Calu3 (cell line): ENCODE measurements at places on chromosomes 1 and 21.
A peak's percentile ranks its signal among the peaks of the same experiment; 100 is the strongest.

- no peak for DNase-seq
Measured at GRCh38 chr1:220514256-220514655, 13.7 kb upstream of the MARK1 start.

GRCh38 chr21:26844258-26845065, 747 bp downstream of the ADAMTS1 start:
- peak; percentile 42 for DNase-seq

- DNase-seq = no peak
Measured at GRCh38 chr1:18448889-18449288, 31.8 kb upstream of the KLHDC7A start.

- DNase-seq = no peak
Measured at GRCh38 chr1:33462405-33463164, 9.9 kb upstream of the ZSCAN20 start.

DNA sequence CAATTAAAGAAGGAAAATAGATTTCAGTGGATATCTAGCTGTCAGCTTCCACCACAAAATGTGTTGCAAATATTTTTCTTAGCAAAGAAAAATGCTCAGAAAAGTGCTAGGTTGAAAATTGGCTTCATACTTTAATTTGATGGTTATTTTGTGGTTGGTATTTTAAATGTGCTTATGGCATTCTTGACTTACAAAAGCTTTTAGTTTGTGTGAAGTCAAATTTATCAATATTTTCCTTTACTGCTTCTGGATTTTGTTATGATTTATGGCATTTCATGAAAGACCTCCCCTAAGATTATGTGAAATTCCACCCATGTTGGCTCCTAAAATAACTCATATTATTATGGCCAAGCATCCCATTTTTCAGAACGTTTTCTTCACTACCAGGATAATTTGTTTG, 51.5 kb downstream of the PSMG1 start:
- no peak for DNase-seq

DNA sequence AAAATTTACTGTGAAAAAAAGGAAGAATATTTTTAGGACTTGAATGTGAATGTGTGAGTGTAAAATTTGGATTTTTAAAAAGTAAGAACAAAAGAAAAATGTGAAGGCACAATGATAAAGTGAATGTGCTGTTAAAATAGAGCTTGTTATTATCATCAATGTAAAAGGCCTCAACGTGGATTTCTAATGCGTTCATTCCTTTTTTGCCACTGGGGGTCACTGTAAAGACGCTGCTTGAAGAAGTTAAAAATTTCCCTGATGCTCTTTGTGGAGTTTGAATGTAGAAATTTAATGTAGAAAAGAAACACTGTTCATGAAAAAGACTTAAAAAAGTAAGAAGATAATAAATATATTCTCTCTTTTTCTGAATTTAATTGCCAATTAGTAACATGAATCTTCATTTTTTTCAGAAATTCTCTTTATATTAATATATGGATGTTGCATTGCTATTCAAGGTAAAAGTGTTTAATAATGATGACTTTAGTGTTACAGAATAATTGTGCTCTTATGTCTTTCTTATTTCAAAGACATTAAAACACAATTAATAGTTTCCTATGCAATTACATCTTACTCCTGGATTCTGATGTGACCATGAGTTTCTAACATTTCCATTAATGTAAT, 161.5 kb downstream of the DNM3 start:
- peak; percentile 60 for DNase-seq

GRCh38 chr1:180173451-180173850, 18.8 kb downstream of the QSOX1 start:
- DNase-seq = no peak

DNA sequence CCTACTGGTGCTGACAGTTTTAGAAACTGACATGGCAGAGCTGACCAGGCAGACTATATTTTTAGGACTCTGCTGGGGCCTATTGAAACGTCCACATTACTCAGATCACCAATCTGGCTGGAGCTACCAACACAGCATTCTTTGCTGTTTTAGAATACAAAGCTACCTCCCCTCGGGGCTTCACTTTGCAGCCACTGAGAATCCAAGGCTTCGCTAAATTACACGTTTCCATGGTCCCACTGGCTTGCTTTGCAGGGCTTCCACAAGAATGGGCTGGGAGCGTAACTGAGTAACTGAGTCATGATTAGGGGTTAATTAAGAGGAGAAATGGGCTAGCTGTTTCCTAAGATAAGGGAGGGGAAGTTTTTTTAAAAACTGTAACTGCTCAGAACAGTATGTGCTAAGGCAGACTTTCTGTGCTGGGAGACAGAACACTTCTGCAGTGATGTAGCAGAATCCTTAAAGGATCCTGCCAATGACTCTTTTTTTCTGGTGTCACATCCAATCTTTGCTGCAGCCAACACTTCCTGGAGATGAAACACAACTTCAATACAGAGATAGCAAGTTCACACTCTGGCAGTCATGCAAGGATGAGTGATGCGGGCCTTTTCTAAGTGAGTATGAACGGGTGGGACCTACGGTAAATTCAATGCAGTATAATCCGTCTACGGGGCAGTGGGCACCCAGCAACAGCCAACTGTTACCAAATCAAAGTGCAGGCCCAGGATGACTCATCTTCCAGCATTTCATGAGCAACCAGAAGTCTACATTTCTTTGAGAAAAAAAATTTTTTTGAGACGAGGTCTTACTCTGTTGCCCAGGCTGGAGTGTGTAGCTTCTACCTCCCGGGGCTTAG, 21.5 kb downstream of the NDUFS5 start:
- no peak for DNase-seq

- no peak for DNase-seq
Measured at GRCh38 chr1:214326406-214326805, 45.4 kb downstream of the SMYD2 start.

DNA sequence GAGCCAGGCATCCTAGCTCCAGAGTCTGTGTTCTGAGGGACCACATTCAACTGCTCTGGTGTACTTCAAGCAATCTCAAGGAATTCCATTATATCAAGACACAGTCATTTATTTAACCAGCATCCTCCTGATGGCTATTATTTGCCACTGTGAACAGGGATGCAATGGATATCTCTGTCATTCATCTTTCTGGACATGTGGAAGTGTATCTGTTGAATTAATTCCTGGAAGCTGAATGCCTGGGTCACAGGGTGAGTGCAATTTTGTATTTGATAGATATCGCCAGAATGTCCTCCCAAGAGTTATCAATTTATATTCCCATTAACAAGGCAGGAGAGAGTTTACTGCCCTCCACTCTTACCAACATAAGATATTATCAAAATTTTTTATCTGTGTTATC, 24.7 kb upstream of the LRP8 start:
- no peak for DNase-seq

- no peak for DNase-seq
Measured at GRCh38 chr1:10421637-10422036, 8.6 kb upstream of the CENPS start.

GRCh38 chr1:223878598-223879325, 33.0 kb upstream of the TP53BP2 start:
- no peak for DNase-seq

DNA sequence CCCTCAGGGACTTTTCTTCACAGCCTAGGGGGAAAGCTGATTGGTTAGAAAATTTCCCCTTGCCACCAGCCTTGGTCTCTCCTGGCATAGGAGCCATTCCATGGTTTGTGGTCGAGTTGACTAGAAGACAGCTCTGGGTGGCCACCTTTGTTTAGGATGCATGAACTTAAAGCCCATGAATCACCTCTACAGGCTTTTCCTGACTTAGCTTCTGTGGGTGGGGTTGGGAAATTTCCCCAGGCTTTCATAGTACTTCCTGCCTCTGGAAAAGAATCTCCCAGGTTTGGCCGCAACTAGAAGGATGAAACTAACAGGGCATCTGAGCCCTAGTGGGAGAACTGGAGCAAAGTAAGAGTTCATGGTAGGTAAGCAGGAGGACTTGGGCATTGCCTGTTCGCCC, 72.6 kb downstream of the SNRPE start:
- no peak for DNase-seq

DNA sequence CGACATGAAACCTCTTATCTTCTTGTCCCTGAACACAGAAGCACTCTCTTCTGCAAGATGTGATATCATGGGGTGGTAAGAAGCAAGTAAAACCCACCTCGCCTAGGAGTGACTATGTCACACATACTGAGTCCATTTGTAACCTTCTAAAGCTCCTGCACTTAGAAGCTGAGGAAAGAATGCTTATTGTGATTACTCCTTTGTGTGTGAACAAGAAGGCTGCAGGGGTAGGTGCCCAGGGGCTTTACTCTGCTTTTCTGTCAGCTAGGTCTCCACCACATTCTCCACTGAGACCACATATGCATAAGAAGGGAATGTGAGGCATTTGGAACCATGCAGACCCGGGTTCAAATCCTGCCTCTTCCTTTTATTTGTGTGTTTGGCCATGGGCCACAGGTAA, 144.3 kb downstream of the DMRTA2 start:
- DNase-seq = no peak

DNA sequence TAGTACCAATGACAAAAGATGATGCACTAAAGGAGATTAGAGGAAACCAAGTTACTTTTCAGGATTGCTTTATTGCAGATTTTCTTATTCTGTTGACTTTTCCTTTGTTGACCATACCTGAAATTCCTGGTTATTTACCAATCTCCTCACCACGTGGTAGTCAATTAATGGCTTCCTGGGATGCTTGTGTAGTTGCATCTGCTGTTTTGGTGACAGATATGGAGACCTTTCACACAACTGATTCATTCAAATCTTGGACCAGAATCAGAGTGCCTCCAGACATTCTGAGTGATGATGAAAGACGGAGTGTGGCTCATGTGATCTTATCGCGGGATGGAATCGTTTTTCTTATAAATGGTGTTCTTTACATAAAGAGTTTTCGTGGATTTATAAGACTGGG, 91.3 kb downstream of the CATSPERE start:
- DNase-seq = no peak

- DNase-seq = no peak
Measured at GRCh38 chr1:228293816-228294500, 86.1 kb downstream of the OBSCN start.

- DNase-seq = no peak
Measured at GRCh38 chr1:234924450-234925355, 203.9 kb downstream of the TOMM20 start.

DNA sequence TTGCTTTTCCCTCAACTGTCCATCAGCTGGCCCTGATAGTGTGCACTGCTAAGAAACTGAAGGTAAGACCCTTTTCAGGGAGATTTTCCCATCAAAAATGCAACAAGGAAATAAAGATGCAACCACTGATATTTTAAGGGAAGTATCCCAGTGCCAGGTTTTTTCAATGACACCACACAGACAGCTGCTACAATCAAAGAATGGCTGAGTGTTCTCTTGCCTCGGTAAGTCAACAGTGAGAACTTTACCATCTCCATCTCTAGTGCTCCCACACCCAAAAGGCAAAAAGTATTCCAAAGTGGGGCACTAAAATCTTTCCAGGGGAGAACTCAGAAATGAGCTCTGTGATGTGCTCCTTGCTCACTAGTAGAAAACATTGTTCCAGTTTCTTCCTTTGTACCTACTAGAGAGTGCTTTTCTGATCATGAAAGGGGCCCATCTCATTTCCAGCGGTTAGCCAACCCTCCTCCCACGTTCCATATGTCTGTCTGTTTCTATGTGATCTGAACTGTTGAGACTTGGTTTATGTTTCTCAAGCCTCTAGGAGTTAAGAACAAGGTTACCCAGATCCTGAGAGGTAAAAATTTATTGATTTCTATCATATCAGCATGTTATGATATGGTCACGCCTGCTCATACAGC, 67.6 kb upstream of the NEK2 start:
- DNase-seq = no peak

- DNase-seq = no peak
Measured at GRCh38 chr1:117564227-117565075, 41.4 kb upstream of the TENT5C start.

DNA sequence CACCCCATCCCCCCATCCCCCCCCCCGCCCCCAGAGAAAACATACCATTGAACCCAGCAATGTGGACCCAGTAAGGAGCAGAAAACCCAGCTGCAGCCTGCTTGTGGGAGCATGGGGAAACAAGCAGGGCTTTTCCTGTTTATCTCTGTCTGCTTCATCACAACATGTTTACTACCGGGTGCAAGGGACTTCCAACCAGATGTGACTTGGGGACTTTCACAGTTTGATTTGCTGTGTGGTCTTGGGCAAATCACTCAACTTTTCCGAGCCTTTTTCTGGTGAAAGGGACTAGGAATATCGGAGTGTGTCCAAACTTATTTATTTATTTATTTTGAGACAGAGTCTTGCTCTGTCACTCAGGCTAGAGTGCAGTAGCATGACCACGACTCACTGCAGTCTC, 3.2 kb downstream of the TMCC2 start:
- no peak for DNase-seq

- peak; percentile 49 for DNase-seq
Measured at GRCh38 chr1:231315887-231316286, 21.8 kb downstream of the EXOC8 start.

DNA sequence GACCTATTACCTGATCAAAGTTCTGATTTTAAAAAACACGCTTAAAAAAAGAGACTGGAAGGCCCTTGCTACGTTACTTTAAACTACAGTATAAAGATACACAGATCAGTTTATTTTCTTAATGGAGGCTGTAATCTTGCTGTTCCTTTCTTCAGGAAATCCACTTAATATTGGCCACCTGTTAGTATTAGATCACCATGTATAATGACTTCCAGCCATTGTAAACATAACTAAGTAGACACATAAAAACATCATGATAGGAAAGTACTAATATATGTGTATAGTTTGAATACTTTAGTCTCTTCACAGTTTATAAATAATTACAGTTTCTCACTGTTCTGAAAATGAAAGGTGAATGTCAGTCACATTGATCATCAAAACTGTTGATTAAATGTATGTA, 68.6 kb downstream of the ADGRL2 start:
- DNase-seq = no peak

GRCh38 chr1:185566995-185567394, 167.2 kb upstream of the HMCN1 start:
- peak; percentile 28 for DNase-seq

DNA sequence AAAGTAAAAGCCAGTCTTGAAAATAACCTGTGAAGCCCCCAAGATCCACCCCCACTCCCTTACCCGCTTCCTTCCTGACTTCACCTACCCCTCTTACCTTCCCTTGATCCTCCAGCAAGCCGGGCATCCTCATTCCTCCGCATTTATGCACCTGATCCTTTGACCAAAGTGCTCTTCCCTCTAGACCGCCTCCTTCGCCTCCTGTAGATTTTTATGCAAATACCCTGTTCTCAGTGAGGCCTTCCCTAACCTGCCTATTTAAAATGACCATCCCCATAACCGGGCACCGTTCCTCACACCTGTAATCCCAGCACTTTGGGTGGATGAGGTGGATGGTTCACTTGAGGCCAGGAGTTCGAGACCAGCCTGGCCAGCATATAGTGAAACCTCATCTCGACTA, 1.1 kb upstream of the NENF start:
- DNase-seq = no peak

DNA sequence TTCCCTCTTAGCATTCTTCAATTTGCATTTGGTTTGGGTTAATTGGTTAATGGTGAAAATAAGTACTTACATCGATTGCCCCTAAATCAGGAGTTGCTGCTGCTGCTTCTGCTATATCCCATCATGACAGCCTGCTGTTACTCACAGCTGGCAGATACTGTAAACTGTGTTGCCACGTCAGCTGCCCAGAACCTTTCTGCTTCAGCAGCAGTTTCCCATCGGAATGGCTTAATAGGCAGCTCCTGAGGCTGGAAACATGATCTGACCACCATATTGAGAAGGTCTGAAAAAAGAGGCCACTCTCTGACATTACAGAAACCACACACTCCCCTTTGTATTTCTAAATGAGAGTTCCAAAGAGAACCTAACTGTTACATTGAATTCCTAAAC, 14.3 kb upstream of the SEC16B start:
- DNase-seq = no peak

GRCh38 chr1:53697721-53698383, 41.1 kb downstream of the GLIS1 start:
- DNase-seq = no peak
